ENCODE measurements at places on chromosomes 5 and 9.

DNA sequence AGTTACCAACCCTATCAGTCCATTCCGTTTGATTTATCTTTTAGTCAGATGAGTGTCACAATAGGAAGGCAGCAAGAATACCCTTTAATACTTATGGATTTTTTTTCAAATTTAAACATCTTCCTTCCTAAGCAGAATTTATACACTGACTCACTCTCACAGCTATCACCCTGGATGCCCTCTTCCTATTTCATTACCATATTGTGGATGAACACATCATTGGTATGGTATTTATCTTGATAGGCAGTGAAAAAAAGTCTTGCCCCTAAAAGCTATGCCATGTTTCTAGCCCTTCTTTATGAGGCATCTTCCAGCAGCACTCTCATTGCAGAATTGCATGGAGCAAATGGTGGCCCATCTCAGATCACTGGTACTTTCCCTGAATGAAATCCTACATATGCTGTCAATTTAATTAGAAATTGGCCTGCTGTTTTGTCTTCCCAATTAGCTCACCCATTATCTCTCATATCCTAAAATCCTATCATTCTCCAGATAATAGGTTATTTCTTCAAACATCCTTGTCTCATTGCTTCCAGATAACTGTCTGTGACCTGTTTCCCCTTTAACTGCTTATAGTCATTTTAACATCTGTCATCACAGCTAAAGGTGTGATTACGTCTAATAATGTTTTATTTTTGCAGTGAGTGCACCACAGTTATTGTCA, 433.5 kb upstream of the POU5F2 start:
- peak; percentile 42 for DNase-seq

DNA sequence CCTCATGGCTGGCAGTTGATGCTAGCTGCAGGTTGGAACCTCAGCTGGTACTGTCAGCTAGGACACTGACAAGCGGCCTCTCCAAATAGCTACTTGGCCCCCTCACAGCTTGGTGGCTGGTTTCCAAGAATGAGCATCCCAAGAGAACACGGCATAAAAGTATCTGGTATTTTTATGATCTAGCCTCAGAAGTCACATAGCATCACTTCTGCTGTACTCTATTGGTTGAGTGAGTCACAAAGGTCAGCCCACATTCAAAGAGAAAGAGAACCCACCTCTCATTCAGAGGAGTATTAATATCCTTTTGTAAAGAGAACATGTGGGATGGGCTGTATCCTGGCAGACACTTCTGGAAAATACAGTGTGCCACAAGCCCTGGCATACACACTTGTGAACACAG, 6.0 kb upstream of the SIL1 start:
- peak; percentile 25 for DNase-seq

DNA sequence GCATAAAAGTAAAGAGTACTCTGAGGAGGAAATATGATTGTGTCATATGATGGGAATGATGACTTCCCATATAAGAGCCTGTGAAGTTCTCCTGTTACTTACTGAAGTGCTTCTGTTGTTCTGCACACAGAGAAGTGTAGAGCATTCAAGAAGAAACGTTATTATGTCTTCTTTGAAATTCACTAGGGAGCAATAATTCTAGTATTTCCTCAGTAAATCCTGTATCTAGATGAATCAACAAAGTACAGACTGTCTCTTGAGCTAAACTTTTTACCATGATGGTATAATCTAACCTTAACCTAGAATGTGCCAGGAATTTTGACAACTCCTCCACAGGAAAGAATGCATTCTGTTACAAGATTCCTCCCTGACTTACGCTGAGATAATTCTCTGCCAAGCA, 18.9 kb upstream of the GHR start:
- DNase-seq, result peak; percentile 17

- no peak for DNase-seq
Observed at GRCh38 chr5:93120771-93121170, 460.2 kb downstream of the NR2F1-AS1 start.

- peak; percentile 93 for DNase-seq
Observed at GRCh38 chr9:81874931-81875330, 53.3 kb upstream of the SPATA31D4 start.

DNA sequence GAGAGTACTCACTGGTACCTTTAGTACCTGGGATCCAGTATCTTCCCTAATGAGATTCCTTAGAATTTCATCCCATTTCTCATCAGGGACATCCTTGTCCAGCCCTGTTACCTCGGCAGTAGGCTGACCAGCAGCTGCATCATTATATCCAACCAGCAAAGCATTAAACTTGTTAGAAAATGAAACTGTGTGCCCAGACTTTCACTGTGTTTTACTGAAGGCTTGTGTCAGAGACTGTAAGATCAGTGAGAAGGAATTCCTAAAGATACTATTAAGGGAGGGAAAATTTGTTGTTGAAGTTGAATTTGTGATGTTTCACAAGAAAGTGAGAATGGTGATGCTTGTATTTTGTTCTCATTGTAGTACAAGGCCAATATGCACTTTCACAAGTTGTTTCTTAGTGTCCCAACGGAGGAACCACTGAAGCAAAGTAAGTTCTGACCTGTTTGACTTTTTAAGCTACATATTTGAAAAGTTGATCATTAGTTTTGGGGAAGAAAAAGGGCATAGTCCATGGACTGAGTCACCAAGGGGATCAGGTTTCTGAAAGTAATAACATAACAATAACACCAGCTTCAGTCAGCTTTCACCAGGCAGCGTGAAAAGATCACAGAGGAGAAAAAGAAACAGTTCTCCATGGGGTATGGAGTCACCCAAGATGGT, 48.8 kb downstream of the GRAMD2B start:
- peak; percentile 87 for DNase-seq

DNA sequence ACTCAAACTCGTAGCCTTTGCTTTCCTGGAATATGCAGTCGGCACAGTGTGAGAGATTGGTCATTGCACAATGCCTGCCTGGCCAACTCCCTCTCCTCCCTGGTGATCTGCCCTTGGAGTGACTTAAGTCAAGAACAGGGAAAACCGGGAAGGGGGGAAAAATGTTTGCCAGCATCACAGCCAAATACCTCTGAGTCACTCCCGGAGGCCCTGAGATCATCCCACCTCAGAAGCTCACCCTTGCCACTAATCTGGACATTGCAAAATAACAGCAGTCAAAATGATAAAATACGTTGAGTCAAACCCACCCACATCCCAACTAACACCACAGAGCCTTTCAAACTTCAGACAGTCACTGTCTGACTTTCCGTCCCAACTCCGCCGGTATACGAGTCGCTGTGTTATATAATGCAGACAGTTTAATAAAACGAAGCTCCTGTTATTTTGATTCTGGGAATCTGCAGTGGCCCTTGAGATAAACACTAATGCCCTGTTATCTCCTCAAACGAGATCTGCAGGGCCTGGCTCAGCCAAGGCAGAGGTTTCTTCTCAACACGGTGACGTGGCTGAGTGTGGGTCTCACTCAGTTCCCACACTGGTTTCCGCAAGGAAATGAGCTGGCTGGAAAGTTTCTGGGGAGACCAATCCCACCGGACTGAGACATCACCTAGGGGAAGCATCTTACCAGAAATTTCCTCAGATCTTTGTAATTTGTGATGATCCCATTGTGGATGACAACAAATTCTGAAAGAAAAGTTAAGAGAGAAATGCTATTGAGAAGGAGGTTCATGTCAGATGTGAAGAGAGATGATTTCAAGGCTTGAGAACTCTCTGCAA, 22.1 kb downstream of the GFPT2 start:
- DNase-seq, result peak; percentile 99

GRCh38 chr5:163379298-163380155, 57.9 kb upstream of the CCNG1 start:
- peak; percentile 85 for DNase-seq

DNA sequence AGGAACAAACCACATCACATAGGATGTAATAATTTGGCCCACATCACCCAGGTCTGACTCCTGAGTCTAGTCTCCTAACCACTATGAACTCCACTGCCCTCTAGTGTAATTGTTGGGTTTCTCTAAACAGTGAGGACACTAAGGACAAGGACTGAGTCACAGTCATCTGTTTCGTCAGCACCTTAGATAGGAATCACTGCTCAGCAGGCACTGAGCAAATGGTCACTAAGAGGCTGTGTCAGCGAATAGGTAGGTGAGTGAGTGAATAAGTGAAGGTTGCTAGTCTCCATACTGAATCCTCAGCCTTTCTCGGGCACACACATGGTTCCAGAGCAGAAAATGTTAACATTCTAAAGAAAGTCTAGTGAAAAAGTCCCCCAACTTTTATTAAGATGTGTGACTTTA, 278.6 kb downstream of the SPOCK1 start:
- DNase-seq, result peak; percentile 95

DNA sequence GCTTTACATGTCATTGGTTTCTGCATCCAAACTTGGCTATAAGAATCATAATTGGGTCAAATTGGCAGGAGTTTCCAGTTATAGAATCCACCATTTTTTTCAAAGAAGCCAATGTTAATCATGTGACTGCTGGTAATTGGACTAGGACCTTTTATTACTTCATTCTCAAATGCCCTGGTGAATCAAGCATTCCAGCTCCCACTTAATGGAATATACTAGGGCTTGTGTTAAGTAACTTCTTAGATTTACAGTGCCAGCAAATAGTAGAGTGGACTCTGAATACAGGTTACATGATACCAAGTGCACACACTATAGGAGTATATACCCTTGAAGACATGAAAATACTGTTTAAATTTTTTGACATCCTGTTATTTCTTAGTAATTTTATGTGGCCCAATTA, 96.7 kb downstream of the NUDT12 start:
- peak; percentile 37 for DNase-seq

DNA sequence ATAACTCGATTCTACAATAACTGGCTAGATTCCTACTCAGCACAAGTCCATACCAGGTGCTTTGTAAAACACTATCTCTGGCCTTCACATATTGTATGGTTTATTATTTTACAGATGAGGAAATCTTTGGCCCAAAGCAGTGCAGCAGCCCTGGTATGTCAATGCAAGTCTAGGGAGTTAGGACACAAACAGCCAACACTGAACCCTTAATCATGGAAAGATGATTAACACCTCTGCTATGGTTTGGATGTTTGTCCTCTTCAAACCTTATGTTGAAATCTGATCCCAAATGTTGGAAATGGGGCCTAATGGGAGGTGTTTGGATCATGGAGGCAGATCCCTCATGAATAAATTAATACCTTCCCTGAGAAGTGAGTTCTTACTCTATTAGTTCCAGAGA, 76.6 kb downstream of the MAPKAP1 start:
- DNase-seq, result peak; percentile 22

DNA sequence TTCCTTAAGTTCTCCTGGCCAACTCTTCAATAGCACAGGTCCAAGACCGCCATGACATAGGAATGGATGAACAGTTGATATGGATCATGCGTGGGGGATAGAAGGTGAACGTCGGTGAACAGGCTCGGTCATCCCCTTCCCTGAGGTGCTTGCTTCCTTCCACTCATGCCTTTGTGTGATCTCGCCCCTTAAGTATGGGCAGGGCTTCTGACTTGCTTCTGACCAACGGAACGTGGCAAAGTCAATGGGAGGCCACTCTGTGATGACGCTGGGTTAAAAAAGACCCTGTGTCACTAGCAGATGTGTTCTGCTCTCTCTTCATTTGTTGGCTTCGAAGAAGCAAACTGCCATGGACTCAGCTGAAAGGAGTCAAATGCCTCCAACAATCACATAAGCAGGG, 240.5 kb upstream of the TUT7 start:
- DNase-seq, result no peak

GRCh38 chr5:85000671-85001070, 616.0 kb upstream of the EDIL3 start:
- peak; percentile 1 for DNase-seq

DNA sequence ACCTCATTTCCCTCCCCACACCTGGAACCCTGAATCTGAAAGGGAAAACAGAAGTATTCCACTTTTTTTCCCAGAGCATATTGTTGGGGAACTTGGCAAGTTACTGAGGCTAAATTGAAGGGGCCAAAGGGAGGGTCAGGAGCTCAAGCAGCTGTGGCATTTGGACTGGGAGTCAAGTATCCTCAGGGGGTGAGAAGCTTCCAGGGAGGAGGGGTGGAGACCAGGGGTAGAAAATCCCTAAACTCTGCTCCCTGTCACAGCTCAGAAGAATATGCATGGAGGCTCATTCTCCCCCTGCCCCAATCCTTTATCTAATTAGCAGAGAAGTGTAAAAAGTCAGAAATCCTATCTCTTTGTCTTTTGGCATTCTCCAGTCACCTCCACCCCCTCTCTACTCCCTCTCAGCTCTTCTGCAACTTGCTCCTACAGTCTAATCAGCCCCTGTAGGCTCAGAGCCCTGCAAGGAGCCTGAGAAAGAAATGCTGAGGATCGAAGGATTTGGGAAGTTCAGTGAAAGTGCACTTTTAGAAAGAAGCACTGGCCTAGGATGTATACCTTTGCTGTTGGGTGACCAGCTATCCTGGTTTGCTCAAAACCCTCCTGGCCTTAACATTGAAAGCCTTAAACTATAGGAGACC, 5.7 kb upstream of the WNT8A start:
- no peak for DNase-seq

DNA sequence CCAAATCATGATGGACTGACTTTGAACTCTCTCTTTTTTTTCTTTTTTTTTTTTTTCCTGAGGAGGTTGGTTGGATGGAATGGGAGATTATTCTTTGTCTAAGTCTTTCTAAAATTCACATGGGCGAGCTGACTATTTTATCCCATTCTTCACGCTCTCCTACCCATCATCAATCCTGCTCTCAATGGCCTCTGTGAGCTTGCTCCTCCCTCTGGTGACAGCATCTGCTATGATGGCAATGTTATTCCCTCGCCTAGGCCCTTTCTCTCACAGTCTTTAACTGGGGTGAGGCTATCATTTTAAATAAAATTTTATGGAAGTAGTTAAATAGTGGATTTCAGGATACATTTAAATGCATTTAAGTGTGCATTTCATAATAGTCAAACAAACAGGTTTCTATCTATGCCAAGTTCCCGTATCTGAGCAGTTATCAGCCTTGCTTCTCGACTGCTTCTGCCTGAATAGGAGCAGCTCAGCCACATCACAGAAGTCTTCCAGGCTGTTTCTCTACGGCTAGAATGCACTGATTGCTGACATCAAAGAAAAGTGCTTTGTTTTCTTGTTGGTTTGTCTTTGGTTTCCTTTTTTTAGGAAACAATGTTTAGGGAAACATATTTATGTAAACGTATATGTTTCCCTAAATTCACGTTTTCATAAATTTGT, 2233.8 kb downstream of the MAT2B start:
- no peak for DNase-seq

DNA sequence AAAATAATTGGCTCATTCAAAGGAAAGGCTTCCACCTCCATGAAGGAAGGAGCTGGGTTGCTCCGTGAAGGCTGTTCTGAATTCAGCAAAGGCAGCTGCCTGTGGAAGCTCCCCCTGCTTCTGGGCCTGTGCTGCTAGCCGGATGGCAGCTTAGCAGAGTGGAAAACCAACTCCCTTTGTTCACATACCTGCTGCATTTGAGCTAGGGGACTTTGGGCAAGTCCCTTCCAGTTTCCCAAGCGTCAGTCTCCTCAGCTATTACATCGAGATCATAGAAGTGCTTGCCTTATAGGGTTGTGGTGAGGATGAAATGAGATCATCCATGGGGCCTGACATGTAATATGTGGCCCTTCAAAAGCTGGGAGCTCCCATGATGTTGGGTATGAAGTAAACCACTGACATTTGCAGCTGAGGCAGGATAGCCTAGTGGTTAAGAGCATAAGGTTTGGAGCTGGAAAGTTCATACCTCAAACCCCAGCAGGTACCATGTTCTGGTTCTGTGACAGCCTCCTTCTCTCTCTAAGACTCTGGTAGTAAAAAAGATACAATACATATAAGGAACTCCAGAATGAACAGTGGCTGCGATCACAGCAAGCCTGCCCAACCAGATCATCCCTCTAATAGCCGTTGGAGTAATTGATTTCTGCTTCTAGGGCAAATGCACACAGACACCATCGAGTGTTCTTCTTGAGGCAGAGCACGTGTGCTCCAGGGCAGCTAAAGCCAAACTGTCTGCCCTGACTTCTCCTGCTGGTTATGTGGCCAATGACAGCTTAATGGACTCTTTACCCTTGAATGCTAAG, 11.0 kb upstream of the DENND1A start:
- DNase-seq, result no peak

Data from cardiac fibroblast (primary cell).